ENCODE measurements at places on chromosomes 12 and 14. TPM values are rescaled to one million over a fixed set of nuclear protein-coding genes. Genes with fewer than 3 reads are reported as not detected.

Gene LRP1-AS
- not detected for total RNA-seq

Gene KCNA5
- total RNA-seq = not detected

Gene TAC3
- total RNA-seq = not detected

Gene LALBA
- total RNA-seq = not detected

Gene COCH
- total RNA-seq = 1.3 TPM

Gene KRT77
- total RNA-seq = not detected

Gene FRS2
- total RNA-seq = 26.6 TPM

Gene MMP14
- total RNA-seq = 32.9 TPM

Gene ADCY4
- total RNA-seq = 0.21 TPM

Gene GPR84
- not detected for total RNA-seq

Gene CCDC198
- not detected for total RNA-seq

Gene CD163
- 0.64 TPM for total RNA-seq

Gene BHLHE41
- total RNA-seq = 147 TPM

Gene KCNH3
- 0.64 TPM for total RNA-seq

Gene CCDC85C
- 96.6 TPM for total RNA-seq

Gene TAS2R14
- total RNA-seq = 1.4 TPM

Gene SERPINA1
- total RNA-seq = 4.9 TPM

Gene LRRC43
- 1.5 TPM for total RNA-seq

Gene MIP
- total RNA-seq = not detected

Gene MUCL1
- total RNA-seq = not detected

Gene PMCH
- total RNA-seq = not detected

DNA sequence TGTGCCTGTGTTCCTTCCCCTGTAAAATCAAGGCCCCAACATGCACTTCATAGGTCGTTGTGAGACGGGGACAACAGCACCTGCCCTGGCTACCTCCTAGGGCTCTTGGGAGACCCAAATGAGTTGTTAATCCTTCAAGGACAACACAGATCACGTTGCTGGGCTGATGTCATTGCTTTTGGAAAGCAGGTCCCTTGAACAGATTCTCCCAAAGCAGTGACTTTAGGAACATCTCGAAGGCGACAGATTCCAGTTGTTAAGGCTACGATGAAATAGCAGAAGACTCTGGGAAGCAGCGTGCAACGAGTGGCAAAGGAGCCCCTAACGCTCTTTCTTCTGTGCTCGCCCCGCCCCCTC is 26.2 kb upstream of the MAP1LC3B2 start:
- DNase-seq = no peak

GRCh38 chr14:103216857-103217256 is 93.6 kb downstream of the TNFAIP2 start:
- no peak for DNase-seq

GRCh38 chr12:24795699-24796347 is 153.1 kb downstream of the BCAT1 start:
- DNase-seq = no peak

DNA sequence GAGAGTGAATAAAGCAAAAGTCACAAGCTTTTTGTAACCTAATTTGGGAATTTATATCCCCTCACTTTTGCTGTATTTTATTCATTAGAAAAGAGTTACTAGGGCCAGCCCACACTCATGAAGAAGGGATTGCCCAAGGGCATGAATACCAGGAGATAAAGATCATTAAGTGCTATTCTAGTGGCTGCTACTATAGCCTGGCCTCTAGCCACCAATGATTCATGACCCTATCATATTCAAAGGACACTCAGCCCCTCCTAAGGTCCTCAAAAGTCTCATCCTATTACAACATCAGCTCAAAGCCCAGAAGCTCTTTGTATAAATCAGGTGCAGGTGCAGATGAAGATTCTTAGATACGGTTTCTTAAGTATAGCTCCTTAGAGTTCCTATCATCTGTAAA is 518.1 kb downstream of the TRHDE start:
- DNase-seq = no peak

GRCh38 chr14:37093364-37093763 is 79.0 kb downstream of the SLC25A21 start:
- DNase-seq = no peak

GRCh38 chr14:91356181-91356763 is 61.3 kb downstream of the CCDC88C start:
- DNase-seq = no peak

GRCh38 chr12:23931176-23931575 is 18.3 kb downstream of the SOX5 start:
- no peak for DNase-seq

GRCh38 chr14:86787717-86788116 is 1205.3 kb downstream of the GALC start:
- no peak for DNase-seq

DNA sequence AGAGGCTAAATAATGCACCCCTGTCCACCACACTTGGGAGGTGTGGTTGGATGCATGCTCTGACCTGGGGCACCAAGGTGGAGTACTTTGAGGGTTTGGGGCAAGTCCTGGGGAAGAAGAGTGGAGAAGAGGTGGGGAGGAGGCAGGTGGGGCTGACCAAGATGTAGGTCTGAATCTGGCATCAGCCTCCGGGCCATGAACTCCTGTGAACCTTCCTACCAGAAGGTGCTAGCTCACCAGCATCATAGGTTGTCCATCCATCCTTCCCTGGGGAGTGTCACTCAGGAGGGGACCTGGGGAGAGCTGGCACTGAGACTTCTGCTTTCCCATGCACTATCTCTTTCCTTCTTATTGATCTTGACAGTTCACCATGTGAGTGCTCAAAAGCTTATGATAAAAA is 13.6 kb upstream of the EMP1 start:
- DNase-seq = no peak

- DNase-seq = no peak
Measured at GRCh38 chr14:51240804-51241380, 845 bp downstream of the TMX1 start.

DNA sequence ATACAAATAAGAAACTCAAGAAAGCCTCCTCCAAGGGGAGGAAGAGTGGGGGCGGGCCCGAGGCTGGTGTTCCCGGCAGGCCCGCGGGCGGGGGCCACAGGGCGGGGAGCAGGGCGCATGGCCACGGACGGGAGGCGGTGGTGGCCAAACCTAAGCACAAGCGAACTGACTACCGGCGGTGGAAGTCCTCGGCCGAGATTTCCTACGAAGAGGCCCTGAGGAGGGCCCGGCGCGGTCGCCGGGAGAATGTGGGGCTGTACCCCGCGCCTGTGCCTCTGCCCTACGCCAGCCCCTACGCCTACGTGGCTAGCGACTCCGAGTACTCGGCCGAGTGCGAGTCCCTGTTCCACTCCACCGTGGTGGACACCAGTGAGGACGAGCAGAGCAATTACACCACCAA is 8.7 kb downstream of the DACT1 start:
- DNase-seq = no peak

GRCh38 chr14:56787530-56787929 is 22.7 kb downstream of the OTX2 start:
- no peak for DNase-seq

GRCh38 chr12:107857191-107857590 is 82.7 kb downstream of the ASCL4 start:
- DNase-seq = no peak

- no peak for DNase-seq
Measured at GRCh38 chr14:104752423-104752734, 568 bp upstream of the SIVA1 start.

DNA sequence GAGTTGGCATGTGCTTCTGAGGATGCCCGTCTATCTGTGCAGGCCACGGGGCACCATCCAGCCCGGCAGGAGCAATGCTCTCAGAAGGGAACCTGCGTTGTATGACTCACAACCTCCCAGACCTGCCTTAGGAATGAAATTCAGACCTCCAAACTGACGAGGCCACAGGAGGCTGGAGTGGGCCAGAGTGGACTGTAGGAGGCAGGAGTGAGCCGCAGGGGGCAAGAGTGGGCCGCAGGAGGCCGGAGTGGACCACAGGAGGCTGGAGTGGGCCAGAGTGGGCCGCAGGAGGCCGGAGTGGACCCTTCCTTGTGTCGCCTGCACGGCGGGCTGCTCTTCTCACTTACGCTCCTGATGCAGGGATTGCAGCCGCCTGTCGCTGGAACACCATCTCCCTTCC is 11.1 kb upstream of the FBRSL1 start:
- DNase-seq = no peak

- DNase-seq = no peak
Measured at GRCh38 chr14:85948153-85948552, 418.2 kb downstream of the FLRT2 start.

GRCh38 chr14:97945631-97946030 is 1148.4 kb downstream of the VRK1 start:
- DNase-seq = no peak

GRCh38 chr14:65015391-65015790 is 28.7 kb downstream of the FNTB start:
- DNase-seq = no peak

DNA sequence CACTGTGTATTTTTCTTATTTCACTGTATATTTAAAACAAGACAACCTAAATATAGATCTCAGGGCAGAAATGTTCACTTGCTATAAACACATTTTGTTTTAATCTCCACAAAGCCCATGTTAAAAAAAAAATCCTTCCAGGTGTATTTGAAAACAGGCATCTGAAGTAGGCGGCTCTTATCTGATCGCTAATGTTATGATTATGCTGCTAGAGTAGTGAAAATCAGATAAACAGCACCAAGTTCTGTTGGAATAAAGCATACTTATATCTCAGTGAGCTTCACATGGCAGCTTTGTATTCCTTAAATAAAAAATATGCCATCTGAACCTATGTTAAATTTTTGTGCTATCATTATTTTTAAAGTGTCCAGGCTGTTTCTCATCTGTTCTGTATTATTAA is 47.6 kb upstream of the PZP start:
- no peak for DNase-seq

DNA sequence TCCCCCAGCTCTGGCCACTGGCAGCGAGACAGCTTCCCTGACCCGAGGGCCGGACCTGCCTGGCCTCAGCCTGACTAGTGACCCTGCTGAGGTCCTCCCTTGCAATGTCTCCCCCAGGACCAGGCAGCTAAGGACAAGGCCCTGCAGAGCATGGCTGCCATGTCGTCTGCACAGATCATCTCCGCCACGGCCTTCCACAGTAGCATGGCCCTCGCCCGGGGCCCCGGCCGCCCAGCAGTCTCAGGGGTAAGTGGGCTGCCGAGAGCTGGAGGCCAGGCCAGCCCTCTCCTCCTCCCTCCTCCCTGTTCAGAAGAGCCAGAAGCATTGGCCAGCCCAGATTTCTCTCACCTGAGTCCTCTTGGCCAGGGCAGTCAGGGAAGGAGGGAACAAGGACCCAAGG is 58.1 kb downstream of the TEAD4 start:
- DNase-seq = no peak

- DNase-seq = no peak
Measured at GRCh38 chr14:23307146-23307530, 505 bp downstream of the BCL2L2 start.

GRCh38 chr12:117466677-117467362 is 105.4 kb upstream of the NOS1 start:
- DNase-seq = no peak

- DNase-seq = no peak
Measured at GRCh38 chr14:20434701-20435581, 1.0 kb downstream of the KLHL33 start.

DNA sequence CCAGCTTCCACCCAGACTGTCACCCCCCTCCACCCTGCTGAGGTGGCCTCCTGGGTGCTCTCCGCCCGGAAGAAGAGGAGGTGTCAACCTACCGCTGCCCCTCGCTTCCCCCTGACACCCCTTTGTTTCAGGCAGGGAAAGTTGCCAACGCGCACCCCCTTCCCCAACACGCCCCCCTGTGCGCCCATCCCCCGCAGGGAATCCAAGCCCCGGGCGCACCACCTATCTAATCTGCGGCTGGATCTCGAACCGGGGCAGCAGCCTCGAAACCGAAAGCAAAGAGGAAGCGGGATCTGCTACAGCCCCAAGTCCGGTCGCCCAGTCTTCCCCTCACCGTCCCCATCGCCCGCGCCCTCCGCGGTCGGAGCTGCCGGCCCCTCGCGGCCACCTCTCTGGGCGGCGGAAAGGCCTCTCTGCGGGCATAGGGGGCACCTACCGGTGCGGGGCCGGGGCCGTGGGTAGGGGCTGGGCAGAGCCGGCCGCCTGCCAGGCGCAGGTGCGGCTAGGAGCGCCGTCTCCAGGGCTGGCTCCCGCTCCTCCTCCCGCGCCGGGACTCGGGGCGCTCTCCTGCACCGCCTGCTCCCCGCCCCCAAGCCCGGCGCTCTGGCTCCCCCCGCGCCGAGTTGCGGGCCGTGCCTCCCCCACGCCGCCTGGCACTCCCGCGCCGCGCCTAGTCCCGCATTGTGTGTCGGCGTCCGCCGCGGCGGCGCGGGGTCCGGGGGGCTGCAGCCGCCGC is 18.3 kb upstream of the PLEKHH1 start:
- DNase-seq = no peak

GRCh38 chr14:77026930-77027537 is 1.5 kb downstream of the IRF2BPL start:
- no peak for DNase-seq

DNA sequence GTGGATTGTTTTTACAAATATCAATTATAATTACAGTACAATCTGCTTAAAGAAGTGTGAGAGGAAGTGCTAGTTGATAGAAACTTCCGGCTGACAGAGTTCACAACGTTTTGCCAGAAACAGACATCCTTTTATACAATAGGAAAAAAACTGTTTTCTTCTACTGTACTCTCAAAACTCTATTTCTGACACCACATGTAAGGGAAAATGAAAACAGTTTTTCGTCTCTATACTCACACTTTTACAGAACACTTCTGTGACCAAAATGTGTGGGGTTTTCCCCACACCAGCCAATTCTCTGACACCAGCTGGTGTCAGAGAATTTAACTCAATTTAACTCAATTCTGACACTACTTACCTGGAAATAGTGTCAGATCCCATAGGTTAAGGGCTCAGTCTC is 24.2 kb upstream of the HIF1A start:
- DNase-seq = no peak

GRCh38 chr12:3281588-3282383 is 204.6 kb downstream of the TSPAN9 start:
- no peak for DNase-seq

DNA sequence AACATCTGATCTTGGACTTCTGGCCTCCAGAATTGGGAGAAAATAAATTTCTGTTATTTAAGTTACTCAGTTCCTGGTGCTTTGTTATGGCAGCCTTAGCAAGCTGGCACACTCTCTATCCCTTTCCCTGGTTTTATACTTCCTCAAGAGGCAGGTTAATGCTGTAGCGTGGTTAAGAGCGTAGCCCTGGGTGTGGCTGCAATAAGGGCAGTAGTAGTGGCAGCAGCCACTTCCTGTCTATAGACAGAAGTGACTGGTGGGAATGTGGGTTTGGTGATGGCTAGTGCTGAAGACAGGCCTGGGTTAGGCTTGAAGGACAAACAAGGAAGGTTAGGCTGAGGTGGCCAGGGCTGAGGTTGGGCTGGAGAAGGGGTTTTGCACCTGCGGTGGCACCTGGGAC is 3.6 kb upstream of the LGALS3 start:
- no peak for DNase-seq

DNA sequence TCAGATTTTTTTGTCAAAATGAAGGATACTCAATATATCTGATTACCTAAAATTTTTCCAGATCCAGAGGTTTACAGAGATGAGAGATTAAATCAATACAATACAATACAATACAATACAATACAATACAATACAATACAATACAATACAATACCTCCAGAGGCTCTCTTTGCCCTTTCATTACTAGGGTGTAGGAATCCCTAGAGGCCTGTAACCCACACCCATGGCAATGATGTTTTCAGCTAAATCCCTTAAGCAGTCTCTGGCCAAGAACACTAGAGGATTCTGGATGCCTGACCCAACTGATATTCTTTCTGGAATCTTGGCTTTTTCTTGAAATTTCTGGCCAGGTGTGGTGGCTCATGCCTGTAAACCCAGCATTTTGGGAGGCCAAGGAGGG is 23.7 kb upstream of the AEBP2 start:
- no peak for DNase-seq
